ENCODE measurements at places on chromosomes 5 and 9.

DNA sequence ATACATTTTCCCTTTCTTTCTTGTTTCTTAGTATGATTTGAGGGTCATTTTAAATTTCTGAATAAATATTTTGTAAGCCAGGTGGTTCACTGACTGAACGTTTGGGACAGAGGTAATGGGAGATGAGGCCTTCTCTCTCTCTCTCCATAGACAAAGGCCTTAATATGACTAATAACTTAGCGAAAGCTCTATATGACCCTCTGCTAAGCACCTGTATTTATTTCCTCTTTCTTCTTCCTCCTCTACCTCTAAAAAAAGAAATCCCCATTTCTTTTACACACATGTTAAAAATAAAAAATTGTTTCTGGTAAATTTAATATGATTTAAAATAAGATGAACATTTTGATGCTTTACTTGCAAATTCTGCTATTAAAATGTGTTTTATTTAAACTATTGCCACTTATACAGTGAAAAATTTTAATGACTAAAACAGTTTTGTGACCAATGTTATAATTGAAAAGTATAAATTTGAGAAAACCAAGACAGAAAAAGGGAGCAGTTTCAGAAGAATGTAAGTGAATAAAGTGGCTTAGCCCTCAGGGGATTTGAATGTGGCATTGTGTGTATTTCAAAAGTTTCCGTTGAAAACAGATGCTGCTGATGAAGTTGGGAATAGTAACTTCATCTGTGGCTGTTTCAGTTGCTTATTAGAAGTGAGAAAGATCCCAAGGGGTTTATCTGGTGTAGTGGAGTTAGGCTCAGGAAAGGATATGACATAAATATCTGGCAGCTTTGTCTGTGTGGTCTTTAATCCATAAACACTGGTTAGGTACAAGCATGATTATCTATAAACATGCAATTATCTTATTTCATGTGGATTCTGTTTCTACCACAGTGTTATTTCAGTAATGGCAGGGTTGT is 128.6 kb upstream of the GRHPR start:
- DNase-seq, result no peak

DNA sequence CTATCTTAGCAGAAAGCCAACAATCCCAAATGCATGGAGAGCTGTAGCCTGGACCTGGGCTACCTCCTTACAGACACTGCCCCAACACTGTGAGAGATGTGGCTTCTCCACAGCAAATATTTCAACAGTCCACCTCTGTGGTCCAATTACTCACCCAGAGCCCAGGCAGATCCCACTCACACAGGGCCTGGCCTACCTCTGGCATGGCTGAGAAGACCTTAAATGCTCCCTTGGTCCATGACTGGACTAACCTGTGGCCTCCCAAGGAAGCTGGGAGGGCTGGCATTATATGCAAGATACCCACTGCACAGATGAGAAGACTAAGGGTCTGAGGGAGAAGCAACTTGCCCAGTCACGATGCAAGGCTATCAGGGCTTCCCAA is 22.8 kb upstream of the SLC25A51 start:
- DNase-seq, result no peak

DNA sequence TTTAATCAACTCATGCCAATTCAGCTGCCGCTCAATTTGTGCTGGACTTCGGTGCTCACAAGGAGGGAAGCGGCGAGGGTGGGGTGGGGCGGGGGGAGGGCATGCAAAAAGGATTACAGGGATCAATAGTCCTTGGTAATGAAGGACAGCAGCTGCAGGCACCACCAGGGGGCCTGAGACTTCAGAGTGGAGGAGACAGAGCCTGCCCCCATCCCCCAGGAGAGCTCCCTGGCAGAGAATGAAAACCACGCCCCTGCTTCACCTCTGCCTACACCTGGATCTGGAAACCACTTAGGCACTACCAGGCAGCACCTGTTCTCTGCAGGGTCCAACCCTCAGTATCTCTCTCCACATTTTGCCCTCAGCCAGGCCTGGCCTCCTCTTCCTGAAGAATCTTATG is 155.6 kb downstream of the TRIM32 start:
- no peak for DNase-seq

DNA sequence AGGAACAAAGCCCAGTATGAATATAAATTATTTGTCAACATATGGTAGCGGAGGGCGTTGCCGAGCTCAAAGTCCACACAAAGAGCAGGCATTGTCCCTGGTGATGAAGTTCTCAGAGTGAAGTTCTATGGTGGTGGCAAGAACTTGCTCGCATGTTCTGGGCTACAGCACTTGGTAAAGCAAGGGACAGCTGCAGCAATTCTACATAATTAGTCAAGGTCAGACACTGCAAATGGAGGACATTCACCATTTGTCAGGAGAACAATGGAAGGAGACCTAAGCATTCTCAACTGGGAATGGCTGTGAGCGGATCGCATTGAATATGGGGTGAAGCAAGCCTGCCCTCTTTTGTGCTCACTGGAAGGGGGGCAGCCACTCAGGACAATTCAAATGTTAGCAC is 503.8 kb upstream of the ADAMTS16 start:
- no peak for DNase-seq

- no peak for DNase-seq
Observed at GRCh38 chr9:34276772-34277171, 52.3 kb downstream of the KIF24 start.

- no peak for DNase-seq
Observed at GRCh38 chr5:57267805-57268204, 93.9 kb downstream of the GPBP1 start.

DNA sequence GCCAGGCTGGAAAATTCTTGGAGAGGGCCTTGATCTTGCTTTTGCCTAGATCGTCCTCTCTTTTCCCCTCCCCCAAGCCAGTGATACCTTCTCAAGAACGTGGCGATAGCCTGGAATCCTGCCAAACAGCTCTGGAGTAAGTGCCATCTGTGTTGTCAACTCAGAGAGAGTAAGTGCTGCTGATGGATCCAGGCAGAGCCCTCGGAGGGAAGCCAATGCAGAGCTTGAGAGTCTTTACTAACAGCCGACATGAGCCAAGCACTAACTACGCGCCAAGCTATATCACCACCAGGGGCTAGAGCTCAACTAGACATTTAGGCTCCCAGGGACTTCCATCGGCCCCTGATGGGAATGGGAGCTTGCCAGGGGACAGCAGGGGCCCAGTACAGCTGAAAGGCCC is 17.6 kb downstream of the RAPGEF1 start:
- DNase-seq, result no peak

DNA sequence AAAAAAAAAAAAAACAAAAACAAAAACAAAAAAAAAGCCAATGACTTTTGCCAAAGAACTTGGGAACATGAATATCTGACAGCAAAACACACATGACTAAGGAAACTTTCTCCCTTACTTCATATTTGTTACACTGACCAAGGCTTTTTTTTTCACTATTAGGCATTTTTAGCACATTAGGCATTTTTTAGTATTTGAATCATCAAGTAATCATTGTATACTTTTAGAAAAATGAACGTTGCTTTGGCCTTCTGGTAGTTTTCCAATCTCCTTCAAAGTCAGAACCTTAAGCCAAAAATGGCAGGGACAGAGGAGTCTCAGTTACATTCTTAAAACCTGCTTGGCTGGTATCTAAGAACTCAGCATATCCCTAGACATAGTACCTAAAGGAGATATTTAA is 19.3 kb downstream of the NREP start:
- DNase-seq, result no peak

DNA sequence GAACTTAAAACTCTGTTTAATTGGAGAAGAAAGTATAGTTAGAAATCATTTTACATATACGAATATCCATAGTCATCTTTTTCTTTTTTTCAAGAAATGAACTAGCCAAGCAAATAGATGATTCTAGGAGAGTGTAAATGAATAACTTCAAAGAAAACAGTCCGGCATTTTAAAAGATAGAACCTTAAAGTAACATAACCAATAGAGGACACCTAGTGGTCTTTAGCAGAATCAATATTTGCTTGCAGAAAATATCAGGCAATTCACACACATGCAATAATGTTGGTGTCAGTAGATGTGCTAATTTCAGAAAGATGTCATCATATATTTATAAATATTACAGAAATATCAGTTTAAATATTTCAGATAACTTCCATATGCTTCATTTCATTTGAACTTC is 57.1 kb downstream of the HCN1 start:
- no peak for DNase-seq

DNA sequence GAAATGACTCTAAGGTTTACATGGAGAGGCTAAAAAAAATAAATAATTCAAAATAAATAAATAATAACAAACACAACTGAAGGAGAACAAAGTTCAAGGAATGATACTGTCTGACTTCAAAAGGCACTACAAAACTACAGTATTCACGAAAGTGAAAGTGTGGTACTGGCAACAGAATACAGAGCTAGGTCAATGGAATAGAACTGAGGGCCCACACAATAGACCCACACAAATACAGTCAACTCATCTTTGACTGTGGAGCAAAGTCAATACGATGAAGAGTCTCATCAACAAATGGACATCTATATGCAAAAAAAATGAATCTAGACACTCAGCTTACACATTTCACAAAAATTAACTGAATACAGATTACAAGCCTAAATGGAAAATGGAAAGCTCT is 75.3 kb downstream of the FBXW11 start:
- no peak for DNase-seq

GRCh38 chr9:114897196-114897595 is 33.2 kb downstream of the TNFSF8 start:
- DNase-seq, result no peak

GRCh38 chr5:68169903-68170302 is 45.7 kb upstream of the PIK3R1 start:
- DNase-seq, result no peak

GRCh38 chr9:82363682-82364081 is 375.1 kb downstream of the SPATA31D1 start:
- DNase-seq, result no peak

DNA sequence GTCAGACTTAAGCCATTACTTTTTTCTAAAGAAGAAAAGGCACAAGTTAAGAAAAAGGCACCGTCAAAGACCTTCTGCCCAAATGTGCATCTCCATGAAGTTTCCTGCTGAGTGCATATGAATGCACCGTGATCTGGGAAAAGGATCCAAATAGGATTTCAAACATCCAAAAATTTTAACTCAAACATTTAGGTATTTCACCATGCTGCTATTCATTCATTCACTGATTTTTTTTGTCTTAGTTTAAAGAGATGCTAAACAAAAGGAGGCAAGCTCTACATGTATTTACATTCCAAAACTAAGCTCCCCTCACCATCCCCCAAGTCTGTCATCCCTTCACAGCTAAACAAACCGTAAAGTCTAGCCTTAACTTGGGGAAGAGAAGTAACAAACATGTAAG is 291.9 kb downstream of the ARL15 start:
- no peak for DNase-seq

GRCh38 chr9:5438301-5439162 is 807 bp upstream of the PLGRKT start:
- DNase-seq, result peak; percentile 54

- DNase-seq, result no peak
Observed at GRCh38 chr9:132993511-132993939, 15.0 kb downstream of the GFI1B start.

- DNase-seq, result no peak
Observed at GRCh38 chr9:12231832-12232231, 461.4 kb upstream of the TYRP1 start.

- no peak for DNase-seq
Observed at GRCh38 chr5:113058269-113058668, 81.7 kb downstream of the DCP2 start.

DNA sequence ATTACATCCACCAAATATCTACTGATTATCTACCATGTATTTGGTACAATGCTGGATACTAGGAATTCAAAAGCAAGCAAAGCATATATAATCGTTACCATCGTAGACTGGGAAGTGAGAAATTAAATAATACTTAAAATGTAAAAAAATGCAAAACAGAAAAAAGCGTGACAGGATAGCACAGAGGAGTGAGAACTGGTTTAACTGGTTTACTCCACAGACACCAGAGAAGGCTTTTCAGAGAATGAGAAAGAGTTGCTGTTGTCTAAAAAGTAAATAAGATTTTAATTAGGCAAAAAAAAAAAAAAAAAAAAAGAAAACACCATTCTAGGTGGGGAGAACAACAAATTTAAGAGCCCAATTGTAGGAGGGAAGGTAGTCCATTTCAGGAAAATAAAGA is 657.9 kb upstream of the ST8SIA4 start:
- DNase-seq, result no peak
